ENCODE measurements at places on chromosomes 6 and 20.

DNA sequence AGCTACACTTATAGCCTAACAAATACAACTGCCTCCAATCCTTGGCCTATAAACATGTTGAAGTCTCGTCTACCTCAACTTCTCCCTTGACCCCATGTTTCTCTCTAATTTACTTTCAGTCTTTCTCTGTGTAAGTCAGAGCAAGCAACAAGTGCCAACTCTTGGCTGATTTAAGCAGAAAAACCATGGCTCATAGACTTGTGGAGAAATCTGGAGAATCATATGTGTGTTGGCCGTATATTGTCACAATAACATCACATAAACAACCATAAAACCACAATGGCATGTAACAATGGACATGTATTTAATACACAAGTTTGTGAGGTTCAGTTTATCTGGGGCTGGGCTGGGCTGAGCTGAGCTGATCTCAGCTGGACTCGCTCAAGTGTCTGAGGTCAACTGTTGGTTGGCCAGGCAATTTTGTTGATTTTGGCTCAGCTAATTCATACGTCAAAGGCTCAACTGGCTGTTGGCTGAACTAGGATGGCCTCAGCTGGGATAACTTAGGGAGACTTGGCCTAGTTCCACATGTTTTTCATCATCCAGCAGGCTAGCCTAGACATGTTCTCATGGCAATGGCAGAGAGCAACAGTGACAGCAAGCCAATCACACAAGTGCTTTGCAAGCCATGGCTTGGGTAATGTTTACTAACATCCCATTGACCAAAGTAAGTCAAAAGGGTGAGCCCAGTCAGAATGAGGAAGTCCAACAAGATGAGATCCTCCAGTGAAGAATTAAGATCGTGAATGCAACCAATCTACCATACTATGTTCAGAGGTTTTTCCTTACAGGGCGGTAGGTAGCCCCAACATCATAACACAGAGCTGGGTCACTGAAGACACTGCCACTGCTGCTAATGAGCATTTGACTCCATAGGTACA lies 12.9 kb upstream of the TBC1D22B start:
- ATAC-seq: peak; percentile 73

- ATAC-seq: peak; percentile 68
Observed at GRCh38 chr6:169427856-169428255, 174.2 kb upstream of the THBS2 start.

DNA sequence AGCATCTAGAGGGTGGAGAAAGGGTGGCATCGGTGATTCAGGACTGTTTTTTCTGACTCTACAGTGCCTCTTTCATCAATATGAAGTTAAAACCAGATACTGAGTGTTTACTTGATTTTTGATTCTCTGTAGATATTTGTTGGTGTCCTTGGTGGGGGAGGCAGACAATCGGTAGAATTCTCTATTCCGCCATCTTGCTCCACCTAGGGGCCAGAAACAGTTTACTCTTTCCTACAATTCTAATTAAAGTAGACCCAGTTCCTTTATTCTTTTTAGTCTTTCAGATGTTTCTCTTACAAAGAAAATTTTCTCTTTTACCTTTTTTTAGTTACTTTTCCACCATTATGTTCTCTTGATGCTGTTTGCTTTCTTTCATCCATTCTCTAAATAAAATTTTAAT lies 162.1 kb upstream of the RAB32 start:
- ATAC-seq: no peak

- no peak for ATAC-seq
Observed at GRCh38 chr6:29791786-29792122, 35.9 kb upstream of the HLA-G start.

DNA sequence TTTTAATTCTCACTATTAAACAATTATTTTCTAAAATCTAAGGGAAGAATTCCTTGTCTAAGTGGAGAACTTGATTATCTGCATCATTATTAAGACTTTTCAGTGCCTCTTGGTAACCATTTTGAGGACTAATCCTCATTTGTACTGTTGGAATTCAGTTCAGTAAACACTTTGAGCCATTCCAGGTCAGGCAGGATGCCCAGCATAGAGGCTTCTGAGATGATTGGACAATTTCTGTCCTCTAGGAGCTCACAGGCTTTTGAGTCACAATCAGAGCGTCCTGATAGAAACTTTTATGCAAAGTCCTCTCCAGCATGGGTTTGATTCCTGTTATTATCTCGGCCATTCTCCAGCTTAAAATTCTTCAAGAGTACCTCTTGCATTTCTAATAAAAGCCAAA lies 1304.6 kb downstream of the EPHA7 start:
- ATAC-seq: no peak

DNA sequence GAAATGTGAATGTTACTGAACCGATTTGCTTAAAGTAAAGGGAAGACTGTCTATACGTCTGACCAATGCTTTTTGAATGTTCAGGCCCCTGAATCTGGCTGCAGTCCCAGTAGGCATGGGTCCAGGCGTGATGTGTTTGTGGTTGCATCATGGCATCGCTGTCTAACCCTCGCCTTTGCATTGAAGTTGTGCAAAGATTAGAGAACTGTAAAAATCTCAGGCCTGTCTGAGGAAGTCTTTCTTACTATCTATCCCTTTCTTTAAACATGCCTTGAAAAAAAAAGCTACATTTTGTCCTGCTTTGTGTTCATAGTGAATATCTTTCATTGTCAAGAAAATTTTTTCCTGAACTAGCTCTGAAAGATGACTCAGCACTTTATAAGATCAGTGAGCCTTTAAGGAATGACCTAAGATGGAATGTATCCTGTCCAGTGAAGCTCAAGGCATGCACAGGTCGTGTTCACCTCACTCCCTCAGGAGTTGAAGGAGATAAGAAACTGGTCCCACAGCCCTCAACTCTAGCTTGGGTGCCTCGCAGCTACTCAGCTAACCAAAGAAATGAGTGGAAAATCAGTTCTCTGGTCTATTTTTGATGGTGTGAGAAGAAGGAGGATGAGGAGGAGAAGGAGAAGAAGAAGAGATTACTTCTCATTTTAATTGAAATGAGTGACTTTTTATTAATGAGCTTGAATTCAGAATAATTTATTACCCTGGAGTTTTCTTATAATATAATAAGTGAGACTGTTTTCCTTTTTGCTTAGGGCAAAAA lies 48.6 kb downstream of the TPD52L1 start:
- peak; percentile 23 for ATAC-seq

DNA sequence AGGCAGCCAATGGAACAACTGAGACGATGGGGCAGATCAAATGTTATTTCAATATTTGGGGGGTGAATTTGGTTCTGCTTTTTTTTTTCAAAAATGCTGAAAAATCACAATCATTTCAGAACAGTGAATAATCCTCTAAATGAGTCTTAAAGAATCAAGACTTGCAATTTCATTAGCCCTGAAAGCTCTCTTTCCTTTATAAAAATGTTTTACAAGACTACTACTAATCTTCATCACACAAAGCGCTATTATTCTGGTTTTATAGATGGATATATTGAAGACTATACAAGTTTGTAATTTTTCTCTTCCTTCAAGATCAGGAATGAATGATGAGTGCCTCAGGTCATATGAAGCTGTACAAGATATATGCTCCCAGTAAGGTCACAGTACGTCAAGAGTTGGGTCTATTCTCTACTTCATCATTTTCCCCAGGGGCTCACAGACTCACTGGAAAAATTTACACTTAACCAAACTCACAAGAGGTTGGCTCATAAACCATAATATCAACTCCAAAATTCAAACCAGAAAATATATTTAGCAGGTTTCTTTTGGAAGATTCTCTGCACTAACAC lies 19.5 kb downstream of the RNF24 start:
- ATAC-seq: no peak

- no peak for ATAC-seq
Observed at GRCh38 chr6:1910621-1911407, 301.1 kb downstream of the FOXC1 start.

- ATAC-seq: no peak
Observed at GRCh38 chr20:25248786-25249172, 894 bp downstream of the PYGB start.

GRCh38 chr20:2402271-2402980 lies 21.7 kb downstream of the TGM6 start:
- no peak for ATAC-seq

GRCh38 chr6:81847866-81848265 lies 95.4 kb upstream of the TENT5A start:
- no peak for ATAC-seq

GRCh38 chr6:139231206-139231605 lies 60.6 kb downstream of the TXLNB start:
- ATAC-seq: no peak

GRCh38 chr6:121619987-121620740 lies 184.7 kb downstream of the GJA1 start:
- ATAC-seq: no peak

- ATAC-seq: no peak
Observed at GRCh38 chr6:40932366-40932765, 106.7 kb downstream of the UNC5CL start.

GRCh38 chr20:53547664-53548239 lies 45.9 kb downstream of the ZNF217 start:
- peak; percentile 72 for ATAC-seq

DNA sequence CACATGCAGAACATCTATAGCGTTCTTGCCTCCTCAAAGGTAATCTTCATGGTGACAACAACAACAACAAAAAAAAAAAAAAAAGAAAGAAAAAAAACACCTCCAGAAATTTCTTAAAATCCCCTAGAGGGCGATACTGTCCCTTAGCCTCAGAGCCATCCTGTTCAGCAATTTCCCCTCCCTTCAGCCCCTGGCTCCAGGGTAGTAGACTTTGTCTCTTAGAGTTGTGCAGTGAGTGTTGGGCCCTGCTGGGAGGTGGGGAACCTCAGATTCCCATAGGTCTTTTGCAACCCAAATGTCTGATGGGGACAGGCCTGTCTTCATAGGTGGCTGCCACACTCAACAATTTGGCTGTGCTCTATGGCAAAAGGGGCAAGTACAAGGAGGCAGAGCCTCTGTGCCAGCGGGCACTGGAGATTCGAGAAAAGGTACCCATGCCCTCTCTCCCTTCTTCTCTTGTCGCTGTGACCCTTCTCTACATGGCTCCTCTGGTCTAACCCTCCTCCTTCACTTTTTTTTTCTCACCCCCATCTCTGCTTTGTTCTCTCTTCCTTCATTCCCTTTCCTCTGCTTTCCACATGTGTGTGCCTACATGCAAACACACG lies 6.0 kb upstream of the PTK7 start:
- peak; percentile 80 for ATAC-seq
